ENCODE measurements at places on chromosomes 13 and 19.
A peak's percentile ranks its signal among the peaks of the same experiment; 100 is the strongest.

- DNase-seq: no peak
Observed at GRCh38 chr19:19276386-19276785, 3.3 kb upstream of the TM6SF2 start.

GRCh38 chr19:27975419-27976005, 1237.4 kb downstream of the UQCRFS1 start:
- no peak for DNase-seq

DNA sequence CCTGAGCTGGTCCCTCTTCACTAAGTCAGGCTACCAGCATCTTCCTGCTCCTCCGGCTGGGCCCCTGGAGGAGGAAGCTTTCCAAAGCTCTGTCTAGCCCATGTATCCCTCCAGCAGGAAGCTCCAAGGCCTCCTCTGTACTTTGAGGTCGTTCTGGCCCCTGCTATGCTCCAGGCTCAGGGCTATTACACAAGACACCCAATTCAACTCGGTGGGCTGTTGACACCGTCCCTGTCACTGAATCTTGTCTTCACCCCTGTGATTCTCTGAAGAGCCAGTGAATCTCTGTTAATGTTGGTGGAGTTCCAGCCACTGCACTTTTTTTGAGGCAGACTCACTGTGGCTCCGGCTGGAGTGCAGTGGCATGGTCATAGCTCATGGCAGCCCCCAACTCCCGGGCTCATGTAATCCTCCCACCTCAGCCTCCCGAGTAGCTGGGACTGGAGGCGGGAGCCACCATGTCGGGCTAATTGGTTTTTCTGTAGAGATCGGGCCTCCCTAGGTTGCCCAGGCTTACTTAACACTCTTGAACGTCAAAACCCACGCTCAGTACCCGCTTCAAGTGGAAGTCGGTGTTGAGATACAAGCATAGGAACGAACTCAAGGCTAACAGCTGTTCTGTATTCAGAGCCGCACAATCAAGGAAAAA, 512 bp upstream of the REX1BD start:
- no peak for DNase-seq

- DNase-seq: no peak
Observed at GRCh38 chr13:101283782-101284181, 132.5 kb downstream of the NALCN start.

DNA sequence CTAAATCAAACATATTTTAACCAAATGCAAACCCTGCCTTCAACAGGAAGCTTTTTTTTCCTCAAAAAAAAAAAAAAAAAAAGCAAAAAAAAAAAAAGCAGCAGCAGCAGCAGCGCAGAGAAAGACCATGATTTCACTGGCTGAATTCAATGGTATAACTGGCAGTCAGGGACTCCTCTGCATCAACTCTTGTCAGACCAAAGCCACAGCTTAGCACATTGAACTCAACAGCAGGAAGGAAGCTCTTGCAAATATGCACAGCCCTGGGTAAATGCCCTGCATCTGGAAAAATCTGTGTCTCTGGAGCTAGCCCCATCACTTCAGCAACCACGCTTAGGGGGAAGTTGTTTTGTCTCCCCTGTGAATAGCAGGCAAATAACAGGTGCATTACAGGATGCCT, 17.6 kb upstream of the DHRS12 start:
- no peak for DNase-seq

DNA sequence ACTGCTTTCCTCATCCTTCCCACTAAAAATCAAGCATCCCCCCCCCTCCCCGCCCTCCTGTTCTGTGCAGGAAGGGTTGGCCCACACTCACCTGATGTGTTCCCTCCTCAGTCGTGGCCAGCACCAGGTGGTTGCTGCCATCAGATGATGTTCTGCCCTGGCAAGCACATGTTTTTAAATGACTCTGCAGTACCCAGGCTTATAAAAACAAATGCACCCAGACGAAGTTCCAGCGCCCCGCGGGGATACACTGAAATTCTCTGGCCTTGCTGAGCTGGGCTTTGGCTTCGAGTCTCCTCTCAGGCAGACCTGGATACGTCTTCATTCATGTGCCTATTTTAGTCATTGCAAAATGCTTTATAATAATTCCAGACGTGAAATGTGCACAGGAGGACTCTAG, 316.3 kb downstream of the DLEU7 start:
- no peak for DNase-seq

DNA sequence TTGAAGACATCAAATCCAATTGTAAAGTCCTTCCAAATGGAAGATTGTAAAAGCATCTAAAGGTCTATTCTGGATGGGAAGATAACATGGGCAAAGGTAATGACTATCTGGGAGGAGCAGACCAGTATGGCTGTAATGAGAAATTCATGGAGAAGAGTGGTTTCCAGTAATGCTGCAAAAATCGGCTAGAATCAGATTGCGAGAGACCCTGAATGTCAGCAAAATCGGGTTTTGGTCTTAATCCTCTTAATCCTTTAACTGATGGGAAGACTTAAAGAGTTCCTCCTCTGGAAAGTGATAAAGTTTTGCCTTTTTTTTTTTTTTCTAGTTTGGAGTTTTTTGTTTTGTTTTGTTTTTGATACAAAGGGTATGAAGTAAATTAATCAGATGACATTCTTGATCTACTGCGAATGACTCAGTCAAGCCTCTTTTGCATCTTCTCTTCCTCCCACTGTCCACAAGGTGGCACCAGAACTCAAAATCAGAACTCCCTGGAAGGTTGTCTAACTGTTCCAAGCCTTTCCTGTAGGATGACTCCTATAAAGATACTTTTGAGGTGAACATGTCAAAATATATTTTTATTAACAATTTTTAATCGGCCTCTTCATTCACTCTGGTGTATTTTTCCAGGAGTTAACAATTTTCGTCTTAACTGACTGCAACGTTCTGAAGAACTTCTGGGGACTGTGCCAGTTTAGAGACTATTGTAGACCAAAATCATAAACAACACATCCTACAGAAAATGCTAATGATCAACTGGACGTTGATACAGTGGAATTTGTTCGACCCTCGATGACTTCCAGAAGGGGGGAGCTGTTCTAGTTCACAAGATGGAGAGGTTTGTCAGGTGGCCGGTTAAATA, 213.3 kb upstream of the MIR17HG start:
- no peak for DNase-seq

- no peak for DNase-seq
Observed at GRCh38 chr13:49997955-49998354, 1.1 kb downstream of the TRIM13 start.

DNA sequence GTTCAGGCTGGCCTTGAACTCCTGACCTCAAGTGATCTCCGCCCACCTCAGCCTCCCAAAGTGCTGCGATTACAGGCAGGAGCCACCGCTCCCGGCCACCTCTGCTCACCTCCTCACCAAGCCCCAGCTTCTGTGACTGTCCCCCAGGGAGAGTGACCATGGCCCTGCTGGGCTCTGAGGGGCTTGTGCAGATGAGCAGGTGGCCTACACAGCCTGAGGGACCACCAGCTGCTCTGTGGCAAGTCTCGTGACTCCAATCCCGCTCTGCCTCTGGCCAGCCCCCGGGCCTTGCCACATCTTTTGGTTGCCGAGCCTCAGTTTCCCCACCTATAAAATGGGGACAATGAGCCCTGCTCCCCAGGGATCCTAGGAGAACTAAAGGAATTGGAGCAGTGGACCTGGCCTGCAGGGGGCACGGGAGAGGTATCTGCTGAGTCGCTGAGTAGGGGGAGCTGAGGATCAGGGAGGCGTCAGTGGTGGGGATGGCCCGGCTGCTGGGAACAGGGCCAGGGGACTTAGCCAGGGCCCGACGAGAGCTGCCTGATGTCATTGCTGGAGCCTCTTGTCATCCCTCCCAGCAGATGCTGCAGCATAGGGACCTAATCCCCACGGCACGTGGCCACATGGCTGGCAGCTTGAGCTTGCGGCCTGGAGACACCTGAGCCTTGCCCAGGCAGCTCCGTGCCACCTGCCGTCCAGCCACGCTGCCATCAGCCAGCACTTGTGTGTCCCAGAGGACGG, 74.7 kb downstream of the GADD45B start:
- DNase-seq: no peak

GRCh38 chr13:46297361-46297811, 85.7 kb downstream of the LRRC63 start:
- DNase-seq: peak; percentile 53

- no peak for DNase-seq
Observed at GRCh38 chr13:63048653-63049052, 1633.0 kb upstream of the PCDH20 start.

- DNase-seq: no peak
Observed at GRCh38 chr13:64675255-64675892, 2554.8 kb downstream of the PCDH9 start.

DNA sequence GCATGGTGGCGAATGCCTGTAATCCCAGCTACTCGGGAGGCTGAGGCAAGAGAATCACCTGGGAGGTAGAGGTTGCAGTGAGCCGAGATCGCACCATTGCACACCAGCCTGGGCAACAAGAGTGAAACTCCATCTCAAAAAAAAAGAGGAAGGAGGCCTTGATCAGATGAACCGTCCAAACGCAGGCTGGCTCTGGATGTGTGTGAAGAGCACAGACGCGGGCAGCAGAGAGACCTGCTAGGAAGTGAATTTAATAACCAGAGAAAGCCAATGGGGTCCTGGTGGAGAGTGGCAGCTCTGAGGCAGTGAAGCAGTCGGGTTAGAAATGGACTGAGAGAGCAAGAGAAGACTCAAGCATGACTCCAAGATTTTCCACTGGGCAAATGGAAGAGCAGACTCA, 136.5 kb downstream of the RNF17 start:
- DNase-seq: no peak

DNA sequence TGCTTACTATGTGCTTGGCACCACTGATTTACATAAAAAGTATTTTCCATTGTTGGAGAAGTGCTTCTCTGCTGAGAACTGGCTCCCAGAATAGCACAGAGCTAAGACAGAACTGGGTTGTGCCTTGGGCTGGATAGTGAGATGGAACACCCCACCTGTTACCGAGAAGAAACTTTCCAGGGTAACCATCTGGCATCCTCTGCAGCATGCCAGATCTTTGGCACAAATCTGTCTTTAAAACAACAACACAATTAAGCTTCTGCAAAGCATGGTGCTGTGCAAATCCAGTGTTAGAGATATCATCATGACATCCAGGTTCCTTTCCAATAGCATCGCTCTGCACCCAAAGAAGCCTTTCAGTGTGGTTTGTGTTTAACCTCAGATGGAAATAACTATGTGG, 202.5 kb upstream of the RFC3 start:
- no peak for DNase-seq

DNA sequence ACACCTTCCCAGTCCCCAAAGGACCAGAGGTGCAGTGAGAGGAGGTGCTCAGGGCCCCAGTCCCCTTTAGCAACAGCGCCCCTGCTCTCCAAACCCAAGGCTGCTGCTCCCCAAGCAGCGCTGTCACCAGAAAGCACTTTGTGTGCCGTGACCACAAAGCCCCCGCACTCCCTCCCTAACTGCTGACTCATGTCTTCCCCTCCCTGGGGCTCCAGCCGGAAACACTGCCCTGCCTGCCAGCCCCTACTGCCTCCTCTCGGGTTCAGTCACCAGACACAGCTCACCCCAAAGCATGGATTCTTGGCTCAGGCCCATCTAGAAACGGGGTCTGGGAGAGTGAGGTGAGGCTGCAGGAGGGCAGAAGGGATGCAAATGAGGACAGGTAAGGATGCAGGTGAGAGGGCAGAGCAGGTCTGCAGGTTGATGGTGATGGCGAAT, 4.9 kb upstream of the TNFSF14 start:
- peak; percentile 98 for DNase-seq

- DNase-seq: no peak
Observed at GRCh38 chr13:39531646-39532045, 71.3 kb downstream of the LHFPL6 start.

DNA sequence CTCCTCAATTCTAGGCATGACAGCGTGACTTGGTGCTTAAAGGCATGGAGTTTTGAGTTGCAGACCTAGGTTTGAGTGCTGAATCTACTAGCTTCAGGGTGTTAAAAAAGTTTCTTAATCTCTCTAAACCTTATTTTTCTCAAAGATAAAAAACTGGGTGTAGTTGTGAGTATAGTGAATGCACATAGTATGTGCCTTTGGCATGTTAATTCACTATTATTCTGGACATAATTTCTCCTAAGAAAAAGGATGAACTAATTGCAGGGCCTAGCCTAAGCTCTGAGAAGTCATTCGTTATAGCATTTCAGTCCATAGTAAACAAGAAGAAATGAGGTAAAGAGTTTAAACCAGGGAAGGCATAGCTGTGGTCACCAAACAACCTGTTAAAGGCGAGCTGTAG, 149.0 kb downstream of the LACC1 start:
- DNase-seq: no peak

GRCh38 chr19:27865927-27866777, 1346.8 kb downstream of the UQCRFS1 start:
- DNase-seq: no peak

- DNase-seq: no peak
Observed at GRCh38 chr19:3397266-3398022, 31.1 kb downstream of the NFIC start.

- DNase-seq: no peak
Observed at GRCh38 chr13:98510156-98510509, 66.8 kb downstream of the STK24 start.

- DNase-seq: no peak
Observed at GRCh38 chr13:113327391-113327765, 30.3 kb downstream of the LAMP1 start.

DNA sequence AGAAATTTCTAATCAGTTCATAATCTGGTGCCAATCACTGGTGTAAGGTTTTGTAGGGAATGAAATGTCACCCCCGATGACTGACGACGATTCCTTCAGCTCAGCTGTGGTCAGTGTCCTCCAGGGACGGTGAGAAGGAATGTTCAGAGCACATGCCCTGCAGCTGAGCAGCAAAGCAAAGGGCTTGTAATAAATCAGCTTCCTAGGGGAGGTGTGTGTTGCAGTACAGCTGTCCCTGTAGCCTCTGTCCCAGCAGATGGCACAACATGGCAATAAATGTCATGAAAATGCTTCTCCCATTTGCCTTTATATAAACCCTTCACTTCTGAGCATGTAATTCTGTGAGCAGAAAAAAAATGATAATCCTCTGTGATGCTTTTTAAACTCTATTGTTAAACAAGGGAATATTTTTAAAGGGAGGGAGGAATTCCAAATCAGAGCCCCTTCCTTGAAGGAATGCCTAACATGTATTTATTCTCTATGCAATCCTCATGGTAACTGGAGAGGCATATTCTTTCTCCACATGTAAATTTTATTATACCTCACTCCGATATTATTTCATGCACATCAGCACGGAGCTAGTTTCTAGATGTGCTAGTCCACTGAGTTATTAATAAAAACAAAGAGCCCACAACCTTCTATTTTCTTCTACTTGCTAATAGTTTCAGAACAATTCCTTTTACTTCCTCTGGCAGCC, 102.5 kb downstream of the FAM216B start:
- DNase-seq: no peak

- DNase-seq: peak; percentile 53
Observed at GRCh38 chr13:59776924-59777690, 386.6 kb downstream of the DIAPH3 start.

GRCh38 chr13:87656306-87656705, 14.9 kb upstream of the SLITRK5 start:
- no peak for DNase-seq

DNA sequence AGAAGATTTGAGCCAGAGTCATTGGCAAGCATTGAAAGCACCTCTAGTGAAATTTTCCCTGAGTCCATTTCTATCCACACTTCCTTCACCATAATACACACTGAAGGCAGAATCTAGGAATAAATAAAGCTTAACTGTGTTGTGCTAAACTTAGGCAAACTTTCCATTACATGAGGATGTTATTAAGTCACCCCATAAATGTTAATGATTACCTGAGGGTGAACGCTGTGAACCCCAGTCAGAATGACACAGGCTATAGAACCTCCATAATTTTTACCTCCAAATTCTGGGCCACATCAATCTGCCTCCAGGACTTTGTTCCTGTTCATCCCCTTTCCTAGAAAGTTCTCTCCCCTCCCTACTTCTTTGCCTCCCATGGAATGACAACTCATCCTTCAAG, 71.0 kb downstream of the RAP2A start:
- DNase-seq: no peak

- DNase-seq: peak; percentile 80
Observed at GRCh38 chr19:10431943-10432735, 11.8 kb downstream of the PDE4A start.
